Left renal cortex interstitium (tissue), 4 donors: ENCODE measurements at places on chromosomes 16 and 17. TPM values are rescaled to one million over a fixed set of nuclear protein-coding genes. Genes with fewer than 3 reads are reported as not detected.

ZP2 gene
- polyA plus RNA-seq, result 0.31 TPM

ANTKMT gene
- polyA plus RNA-seq, result 24.3 TPM

DNA sequence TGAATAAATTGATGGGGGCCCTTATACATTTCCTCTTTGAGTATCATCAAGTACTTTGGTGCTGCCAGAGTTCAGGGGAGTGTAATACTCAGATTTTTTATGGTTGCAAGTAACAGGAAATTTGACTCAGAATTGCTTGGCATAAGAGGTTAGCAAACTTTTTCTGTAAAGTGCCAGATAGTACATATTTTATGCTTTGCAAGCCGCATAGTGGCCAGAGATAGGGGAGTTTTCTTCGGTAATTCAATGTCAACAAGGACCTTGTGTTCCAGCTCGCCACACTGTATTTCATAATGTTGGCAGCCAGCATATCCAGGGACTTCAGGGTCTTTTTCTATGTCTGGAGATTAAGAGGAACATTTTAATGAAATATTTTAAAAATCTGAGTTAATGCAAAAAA lies 51.0 kb upstream of the MARCHF10 start:
- no peak for DNase-seq

GRCh38 chr16:63059676-63060075 lies 1023.4 kb upstream of the CDH8 start:
- DNase-seq, result no peak

- no peak for DNase-seq
Observed at GRCh38 chr17:28623696-28624095, 9.7 kb upstream of the RSKR start.

DNA sequence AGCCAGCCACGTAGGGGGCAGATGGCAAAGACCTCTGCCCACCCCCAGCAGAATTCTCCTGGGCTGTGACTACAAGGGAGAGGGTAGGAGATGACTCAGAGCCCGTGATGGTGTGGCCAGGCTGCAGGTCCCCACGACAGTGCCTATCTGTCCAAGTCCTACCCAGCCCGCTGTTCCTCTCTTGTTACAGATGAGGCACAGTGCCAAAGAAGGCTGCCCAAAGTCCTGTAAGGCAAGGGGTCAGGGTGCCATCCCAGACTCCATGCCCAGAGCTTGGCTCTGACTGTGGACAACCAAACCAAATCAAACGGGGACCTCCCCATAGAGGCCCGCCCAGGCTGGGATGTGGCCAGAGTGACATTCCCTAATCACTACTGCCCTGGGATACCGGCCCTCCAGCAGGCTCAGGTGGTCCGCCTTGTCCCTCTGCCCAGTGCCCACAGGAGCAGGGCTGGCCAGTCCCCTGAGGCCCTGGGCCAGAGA lies 12.6 kb upstream of the BCAR1 start:
- no peak for DNase-seq

GRCh38 chr16:9966569-9967157 lies 215.6 kb downstream of the GRIN2A start:
- no peak for DNase-seq

- no peak for DNase-seq
Observed at GRCh38 chr17:13862346-13862745, 207.0 kb upstream of the COX10 start.

DNA sequence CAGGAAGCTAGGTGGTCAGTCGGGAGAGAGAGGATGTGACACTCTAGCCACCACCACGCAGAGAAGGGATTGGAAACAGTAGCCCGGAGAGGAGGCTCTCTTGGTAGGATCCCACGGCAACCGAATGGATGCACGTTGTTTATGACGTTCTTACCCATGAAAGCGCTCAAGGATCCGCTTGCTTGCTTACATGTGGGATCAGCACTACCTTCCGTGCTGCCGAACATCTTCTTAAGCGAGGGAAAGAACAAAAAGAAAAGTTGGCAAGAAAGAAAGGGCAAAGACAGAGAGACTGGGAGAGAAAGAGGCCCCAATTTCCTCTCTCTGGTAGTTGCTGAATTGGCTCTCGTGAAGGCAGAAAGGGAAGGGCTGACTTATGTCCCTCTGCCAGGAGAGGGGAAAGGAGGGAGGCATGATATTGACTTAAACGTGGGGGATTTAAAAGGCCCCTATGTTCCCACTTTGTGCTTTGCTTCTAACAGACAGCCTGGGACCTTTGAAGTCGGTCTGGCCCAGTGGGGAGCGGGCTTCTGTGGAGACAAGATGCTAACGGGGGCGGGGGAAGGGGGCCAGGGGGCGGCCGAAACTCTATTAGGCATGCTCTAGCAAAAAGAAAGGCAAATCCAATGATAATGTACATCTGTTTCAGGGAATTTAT lies 35.4 kb downstream of the SNX20 start:
- no peak for DNase-seq

DNA sequence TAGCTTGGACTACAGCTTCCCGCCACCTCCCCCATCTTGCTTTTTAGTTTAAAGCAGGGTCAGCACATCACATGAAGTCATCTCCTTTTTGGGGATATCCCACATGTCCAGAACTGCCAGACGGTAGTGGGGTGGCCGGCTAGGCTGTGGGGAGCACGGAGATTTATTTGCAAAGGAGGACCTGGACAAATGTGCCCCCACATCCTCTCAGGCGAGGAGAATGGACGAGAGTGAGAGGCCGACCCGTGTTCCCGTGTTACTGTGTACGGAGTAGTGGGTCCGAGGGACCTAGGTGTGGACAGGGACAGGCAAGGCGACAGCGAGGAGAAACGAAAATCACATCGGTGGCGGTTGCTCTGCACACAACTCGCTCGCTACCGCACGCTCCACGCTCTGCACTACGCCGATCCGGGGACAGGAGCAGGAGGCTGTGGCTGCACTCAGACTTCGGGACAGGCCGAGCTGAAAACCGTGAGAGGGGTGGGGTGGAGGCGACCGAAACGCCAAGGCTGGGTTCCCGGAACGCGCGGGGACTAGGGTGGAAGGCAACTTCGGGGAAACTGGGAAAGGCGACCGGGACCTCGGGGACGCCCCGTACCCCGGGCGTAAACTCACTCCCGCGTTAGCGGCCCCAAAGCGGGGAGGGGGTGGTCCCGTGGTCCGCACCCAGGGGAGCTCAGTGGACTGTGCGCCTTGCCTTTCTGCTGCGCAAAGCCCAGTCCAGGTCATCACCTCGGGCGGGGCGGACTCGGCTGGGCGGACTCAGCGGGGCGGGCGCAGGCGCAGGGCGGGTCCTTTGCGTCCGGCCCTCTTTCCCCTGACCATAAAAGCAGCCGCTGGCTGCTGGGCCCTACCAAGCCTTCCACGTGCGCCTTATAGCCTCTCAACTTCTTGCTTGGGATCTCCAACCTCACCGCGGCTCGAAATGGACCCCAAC lies at the start of gene MT1A:
TSS of gene MT1A (plus strand) at position 853 of the 937 bp plus-strand sequence. CDS start at position 926, 73 bp downstream.
- DNase-seq, result no peak
